T-helper 9 cell (primary cell): ENCODE measurements at places on chromosomes 12 and 14.
A peak's percentile ranks its signal among the peaks of the same experiment; 100 is the strongest.

GRCh38 chr12:104846056-104846767 is 111.9 kb downstream of the SLC41A2 start:
- DNase-seq: no peak

DNA sequence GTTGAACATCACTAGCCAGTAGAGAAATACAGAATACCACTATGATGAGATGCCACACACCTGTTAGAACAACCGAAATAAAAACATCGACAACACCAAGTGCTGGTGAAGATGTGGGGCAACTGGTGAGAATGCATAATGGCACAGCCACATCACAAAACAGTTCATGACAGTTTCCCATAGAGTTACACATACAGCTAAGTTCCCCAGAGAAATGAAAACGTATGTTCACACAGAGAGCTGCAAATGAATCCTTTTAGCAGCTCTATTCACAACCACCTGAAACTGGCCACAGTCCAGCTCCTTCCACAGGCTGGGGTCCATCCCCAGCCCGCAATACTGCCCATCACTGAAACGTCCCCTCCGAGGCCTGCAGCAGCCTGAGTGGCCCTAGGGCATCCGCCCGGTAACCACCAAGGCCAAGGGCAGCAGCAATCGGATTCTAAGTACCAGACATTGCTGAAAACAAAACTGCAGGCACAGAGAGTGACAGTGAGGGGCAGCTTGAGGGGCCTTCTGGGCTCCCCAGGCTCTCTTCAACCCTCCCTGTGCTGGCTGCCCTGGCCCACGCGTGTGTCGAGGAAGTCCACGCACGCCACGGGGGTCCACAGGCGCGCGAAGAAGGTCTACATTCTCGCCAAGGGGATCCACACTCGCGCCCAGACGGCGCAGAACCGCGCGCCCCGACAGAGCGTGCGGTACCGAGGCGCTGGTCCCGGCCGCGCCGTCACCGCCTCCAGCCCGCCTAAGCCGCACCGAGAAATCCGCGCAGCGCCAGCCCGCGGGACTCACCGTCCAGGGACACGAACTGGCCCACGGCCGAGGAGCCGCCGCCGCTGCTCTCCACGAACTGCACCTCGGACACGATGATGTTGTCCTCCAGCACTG is 903 bp downstream of the BRF1 start:
- DNase-seq: peak; percentile 20

DNA sequence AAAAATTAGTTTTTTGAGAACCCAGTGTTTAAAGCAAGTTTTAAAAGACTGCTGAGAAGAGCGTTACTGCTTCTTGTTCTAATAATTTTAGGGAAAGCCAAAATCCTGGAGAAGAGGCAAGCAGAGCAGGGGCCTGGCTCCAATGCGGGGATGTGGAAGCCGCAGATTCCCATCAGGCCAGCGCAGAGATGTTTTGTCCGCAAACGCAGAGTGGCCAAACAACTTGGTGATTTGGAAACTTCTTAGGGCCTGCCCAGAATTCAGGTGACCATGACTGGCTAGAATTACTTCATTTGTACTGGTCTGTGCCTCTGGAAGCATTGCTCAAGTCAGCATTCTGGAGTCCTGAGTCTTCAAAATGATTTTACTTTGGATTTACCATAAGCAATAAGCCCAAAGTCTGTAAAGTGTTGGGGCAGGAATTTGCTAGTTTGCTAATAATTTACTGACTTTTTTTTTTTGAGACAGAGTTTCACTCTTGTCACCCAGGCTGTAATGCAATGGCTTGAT is 208.4 kb downstream of the PPM1H start:
- no peak for DNase-seq

DNA sequence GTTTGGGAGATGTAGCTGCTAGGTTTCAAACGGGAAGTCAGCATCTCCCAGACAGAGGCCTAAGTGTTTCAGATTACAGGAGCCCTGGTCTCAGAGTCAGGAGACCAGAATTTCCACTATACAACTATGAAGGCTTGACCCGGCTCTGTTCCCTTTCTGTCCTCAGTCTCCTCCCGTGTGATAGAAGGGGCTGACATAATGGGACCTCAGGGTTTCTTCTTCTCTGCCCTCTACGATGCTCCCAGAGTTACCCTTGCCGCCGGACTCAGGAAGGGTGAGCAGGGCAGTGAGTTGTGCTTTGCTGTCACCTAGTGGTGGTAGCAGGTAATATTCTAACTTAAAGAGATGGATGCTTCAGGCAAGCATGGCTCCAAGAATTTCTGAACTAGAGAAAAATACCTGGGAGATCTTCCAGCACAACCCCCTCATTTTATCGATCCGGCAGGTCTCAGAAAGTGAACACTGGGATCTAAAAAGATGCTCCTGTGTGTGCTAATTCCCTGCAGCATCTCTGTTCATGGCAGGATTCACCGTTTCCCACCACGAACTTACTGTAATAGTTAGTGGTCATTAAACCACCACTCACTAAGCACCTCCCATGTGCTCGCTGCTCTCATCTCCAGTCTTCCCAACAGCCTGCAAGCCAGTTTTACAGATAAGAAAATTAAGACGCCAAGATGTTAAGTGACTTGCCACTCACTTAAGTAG is 84.4 kb downstream of the VWF start:
- peak; percentile 13 for DNase-seq

GRCh38 chr14:61484031-61484430 is 162.7 kb downstream of the PRKCH start:
- no peak for DNase-seq

DNA sequence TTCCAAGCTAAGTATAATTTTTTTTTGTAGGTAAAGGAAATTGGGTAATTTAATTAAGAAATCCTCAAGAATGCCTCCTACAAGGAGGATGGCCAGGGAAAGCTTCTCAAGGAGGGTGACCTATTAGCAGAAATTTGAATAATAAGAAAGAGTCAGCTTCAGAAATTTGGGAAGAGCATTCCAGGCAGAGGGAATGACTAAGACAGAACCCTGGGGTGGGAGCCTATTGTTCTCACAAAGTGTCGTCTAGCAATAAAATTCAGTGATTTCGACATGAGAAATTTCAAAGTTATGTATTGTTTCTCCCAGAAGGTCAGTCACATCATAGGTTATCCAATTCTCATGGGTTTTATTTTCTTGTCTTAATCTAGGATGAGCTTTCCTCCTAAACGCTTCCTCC is 1168.4 kb downstream of the AACS start:
- no peak for DNase-seq

- DNase-seq: peak; percentile 81
Observed at GRCh38 chr14:34629657-34630529, at the start of gene SNX6. Gene SNX6, minus strand, starts transcription at chr14:34630148. Its CDS starts 32 bp downstream, at chr14:34630116.

DNA sequence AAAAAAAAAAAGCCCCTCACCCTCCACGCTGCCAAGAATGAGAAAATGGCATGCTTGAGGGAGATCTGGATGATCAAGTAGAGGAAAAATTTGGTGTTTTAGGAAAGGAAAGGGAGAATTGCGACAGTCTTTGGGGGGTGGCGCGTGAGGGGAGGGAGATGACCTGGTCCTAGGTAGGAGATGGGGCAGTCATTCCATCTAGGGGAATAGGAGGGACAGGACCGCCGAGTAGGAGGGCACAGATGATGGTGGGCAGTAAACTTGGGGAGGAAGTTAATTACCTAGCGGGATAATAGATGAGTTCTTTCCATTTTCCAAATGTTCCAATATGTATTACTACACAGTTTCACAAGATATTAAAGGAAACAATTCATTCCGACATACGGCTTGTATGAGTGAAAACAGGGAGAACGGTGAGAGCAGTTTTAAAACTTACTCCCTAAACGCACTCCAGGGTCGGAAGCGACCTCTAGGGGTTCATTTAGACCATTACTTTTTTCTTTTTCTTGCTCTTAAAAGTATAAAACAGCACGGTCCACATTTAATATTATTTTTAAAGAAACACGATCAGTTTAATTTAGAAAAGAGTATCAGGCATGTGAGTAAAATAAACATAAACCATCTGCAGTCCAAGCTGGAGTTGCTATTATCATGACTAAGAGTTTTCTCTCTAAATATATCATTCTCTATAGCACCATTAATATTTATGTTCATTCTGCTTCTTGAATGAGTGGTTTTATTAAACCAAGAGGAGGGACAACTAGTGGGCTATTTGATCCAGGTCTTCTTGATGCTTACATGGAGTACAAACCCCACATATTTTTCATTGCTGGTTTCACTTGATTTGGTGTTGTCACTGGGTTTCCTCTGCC is 3.0 kb upstream of the FNTB start:
- DNase-seq: no peak

- no peak for DNase-seq
Observed at GRCh38 chr14:71693381-71693780, 238.8 kb upstream of the RGS6 start.

DNA sequence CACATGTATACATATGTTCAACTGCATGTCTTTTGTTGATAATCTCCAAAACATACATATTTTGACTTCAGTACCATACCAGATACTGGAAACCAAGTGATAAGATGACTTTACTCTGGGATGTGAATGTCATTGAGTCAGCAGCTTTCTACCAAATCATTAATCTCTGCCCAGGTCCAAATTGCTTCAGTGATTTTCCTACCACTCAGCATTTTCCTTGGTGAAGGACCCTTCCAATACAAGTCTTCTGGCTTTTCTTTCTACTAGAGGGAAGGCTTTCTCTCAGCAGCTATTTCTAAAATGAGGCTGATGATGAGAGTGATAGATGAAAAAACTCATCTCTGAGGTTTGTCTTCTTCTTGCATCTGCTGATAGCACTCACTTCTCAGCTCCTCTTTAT is 1008.5 kb downstream of the NRXN3 start:
- no peak for DNase-seq

DNA sequence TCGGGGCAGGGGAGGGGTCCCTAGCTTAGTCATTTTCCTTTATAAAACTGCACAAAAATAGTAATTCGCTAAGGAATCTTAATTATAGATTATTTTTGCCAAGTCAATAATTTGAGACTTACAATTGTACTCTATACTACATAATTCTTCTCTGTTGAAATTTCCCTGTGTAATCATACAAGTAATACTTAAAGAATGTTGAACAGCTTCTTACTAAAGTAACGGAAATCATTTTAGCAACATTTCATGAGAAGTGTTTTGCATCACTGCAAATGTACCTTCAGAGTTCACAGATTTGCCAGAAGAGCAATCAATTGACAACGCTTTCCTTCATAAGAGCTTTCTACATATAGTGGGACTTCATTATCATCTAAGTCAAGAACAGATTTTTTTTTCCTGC is 7.9 kb upstream of the GNG2 start:
- no peak for DNase-seq

- DNase-seq: no peak
Observed at GRCh38 chr12:117148642-117149041, 41.6 kb downstream of the FBXO21 start.
